Ascending aorta (tissue), 2 donors: ENCODE measurements at places on chromosomes 13 and 19.
A peak's percentile ranks its signal among the peaks of the same experiment; 100 is the strongest.

- no peaks in the 10 kb centered on the region for H3K27me3 ChIP-seq
- peaks cover 38% of the 10 kb centered on the region for H3K4me1 ChIP-seq
- H3K27ac ChIP-seq, result peak overlapping the region; percentile 99
- no peaks in the 10 kb centered on the region for H3K36me3 ChIP-seq
- H3K4me3 ChIP-seq, result peak overlapping the region; percentile 55
- DNase-seq, result no peak
Measured at GRCh38 chr19:29662278-29662603, 3.0 kb upstream of the PLEKHF1 start.

GRCh38 chr19:14383661-14384555, 2.7 kb downstream of the ADGRE5 start:
- H3K36me3 ChIP-seq, result peaks cover 14% of the 10 kb centered on the region
- no peak for DNase-seq
- peak overlapping the region; percentile 96 for H3K27ac ChIP-seq
- H3K4me3 ChIP-seq, result peak overlapping the region; percentile 71
- H3K4me1 ChIP-seq, result peaks cover 3% of the 10 kb centered on the region
- H3K27me3 ChIP-seq, result no peaks in the 10 kb centered on the region

- H3K27me3 ChIP-seq, result no peaks in the 10 kb centered on the region
- H3K27ac ChIP-seq, result no peak overlapping the region
- DNase-seq, result no peak
- H3K4me3 ChIP-seq, result no peak overlapping the region
- no peaks in the 10 kb centered on the region for H3K4me1 ChIP-seq
Measured at GRCh38 chr13:59259165-59260000, 904.3 kb downstream of the DIAPH3 start.

DNA sequence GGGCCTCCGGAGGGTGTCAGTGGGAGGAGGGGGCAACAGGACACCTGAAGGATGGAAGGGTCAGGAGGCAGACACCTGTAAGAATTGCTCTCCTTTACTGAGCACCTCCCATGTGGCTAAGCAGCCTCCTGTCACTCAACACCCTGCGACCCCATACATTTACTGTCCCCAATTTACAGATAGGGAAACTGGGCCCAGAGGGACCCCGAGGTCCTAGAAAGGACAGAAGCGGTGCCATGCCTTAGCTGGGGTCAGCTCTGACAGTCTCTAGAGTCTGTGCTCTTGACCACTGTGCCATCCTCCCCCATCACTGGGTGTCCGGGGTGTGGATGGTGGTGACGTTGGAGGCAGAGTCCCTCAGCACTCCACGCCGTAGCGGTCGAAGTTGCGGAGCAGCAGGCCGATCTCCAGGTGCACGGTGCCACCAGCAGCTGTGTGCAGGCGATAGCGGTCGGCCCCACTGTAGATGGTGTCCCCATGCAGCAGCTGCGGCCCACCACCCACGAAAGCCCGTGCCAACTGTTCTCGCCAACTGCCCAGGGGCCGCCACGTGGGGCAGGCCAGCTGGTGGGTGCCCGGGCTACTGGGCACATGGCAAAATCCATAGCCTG, 726 bp upstream of the TGFB1 start:
- no peak for DNase-seq
- no peaks in the 10 kb centered on the region for H3K36me3 ChIP-seq
- H3K27me3 ChIP-seq, result no peaks in the 10 kb centered on the region
- H3K27ac ChIP-seq, result peak overlapping the region; percentile 93
- H3K4me1 ChIP-seq, result no peaks in the 10 kb centered on the region

DNA sequence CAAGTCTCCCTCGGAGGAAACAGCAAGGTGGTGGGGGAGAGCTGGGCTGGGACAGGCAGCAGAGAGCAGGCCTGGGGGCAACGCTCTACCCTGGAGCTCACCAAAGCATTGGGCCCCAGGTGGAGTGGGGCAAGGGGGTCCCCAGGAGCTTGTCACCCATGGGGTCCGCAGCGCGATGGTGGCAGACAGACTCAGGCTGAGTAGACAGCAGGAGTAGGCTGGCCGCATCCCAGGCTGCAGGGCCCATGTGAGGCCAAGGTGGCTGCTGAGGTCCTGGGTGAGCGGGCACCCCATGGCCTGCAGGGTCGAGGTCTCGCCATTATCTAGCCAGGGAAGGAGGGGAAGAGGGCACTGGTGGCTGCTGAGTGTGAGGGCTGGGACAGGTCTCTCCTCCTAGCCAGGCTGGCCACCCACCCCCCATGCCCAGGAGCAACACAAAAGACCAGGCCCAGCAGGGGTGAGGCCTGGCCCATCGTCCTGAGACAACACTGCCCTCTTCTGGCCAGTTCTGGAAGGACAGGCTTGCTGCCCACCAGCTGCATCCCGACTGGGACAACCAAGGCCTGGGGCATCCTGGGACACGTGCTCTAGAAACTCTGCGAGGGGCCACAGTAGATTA, 33.1 kb downstream of the CEBPG start:
- peaks cover 16% of the 10 kb centered on the region for H3K36me3 ChIP-seq
- no peaks in the 10 kb centered on the region for H3K4me1 ChIP-seq
- H3K27me3 ChIP-seq, result no peaks in the 10 kb centered on the region
- no peak overlapping the region for H3K4me3 ChIP-seq
- DNase-seq, result peak; percentile 81

DNA sequence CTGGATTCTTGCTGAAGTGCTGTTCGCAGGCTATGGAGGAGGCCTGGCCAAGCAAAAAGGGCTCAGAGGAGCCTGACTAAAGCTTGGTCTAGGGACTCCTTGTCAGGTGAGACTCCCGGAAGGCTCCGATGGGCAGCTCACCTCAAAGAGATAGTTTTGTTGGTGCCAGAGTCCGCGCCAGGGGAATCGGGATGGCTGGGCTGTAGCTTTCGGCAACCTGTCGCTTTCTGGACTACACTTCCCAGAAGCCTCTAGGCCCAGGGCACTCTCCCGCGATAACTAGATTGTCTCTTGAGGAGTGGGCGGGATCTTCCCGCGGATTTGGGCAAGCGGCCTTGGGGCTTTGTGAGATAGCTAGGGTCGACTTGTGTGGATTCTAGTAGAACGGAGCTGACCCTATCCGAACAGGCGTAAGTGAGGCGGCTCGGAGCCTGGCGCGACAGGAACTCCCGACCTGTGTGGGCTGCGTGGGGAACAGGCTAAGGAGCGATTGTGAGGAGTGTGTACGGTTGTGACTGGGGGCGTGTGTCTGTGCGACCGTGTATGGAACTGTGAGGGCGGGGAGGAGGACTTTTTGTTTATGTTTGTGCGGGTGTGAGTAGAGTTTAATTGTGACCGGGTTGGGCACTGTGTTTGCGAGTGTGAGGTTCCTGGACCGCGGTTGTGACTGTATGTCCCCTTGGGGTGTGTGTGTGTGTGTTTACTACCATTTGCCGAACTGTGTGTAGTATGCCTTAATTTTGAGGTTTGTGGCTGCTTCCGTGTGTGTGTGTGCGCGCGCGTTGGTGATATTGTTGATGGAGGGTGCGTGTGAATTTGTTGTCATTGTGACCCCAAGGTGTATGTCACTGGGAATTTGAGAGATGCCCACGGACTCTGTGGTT, at the start of gene ZNF345:
TSS of gene ZNF345 (plus strand) at position 318 of the 884 bp plus-strand sequence. CDS start 25,955 bp downstream, outside the sequence.
- H3K36me3 ChIP-seq, result peaks cover 21% of the 10 kb centered on the region
- H3K4me1 ChIP-seq, result peaks cover 5% of the 10 kb centered on the region
- DNase-seq, result peak; percentile 77
- H3K4me3 ChIP-seq, result peak within 1 kb of the TSS; percentile 84
- no peaks in the 10 kb centered on the region for H3K27me3 ChIP-seq

DNA sequence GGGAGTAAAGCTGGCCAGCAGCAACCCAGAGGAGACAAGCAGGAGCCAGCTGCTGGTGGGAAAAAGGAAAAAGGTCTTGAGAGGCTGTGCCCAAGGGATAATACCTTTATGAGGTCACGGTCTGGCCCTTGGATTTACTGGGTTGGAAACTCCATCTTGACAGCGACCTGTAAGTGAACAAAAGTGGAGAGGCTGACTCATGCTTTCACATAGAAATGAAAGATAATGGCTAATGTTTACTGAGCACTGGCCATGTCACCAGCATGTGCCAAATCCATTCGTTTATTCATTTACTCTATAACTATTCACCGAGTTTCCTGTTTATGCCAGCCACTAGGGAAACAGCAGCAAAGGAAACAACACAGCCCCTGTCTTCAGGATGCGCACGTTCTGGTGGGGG, 4.7 kb downstream of the VRK3 start:
- no peak overlapping the region for H3K4me3 ChIP-seq
- H3K36me3 ChIP-seq, result peaks cover 48% of the 10 kb centered on the region
- peaks cover 8% of the 10 kb centered on the region for H3K4me1 ChIP-seq
- no peak for DNase-seq
- no peak overlapping the region for H3K27ac ChIP-seq
- no peaks in the 10 kb centered on the region for H3K27me3 ChIP-seq

DNA sequence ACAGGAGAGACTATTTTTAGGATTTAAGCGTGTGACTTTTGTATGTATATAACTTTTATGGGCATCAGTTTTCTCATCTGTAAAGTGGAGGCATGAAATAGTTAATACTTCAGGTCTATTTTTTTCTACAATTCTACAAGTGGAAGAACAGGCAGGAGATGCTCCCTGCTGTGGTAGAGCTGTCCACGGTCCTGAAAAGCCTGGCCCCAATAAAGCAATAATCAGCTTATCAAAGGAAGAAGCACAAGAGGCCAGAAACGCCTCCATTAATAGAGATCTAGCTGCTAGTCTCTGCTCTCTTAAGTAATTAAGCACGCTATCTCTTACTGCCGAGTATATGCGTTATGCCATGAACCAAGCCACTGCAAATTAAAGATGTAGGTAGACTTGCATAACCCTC, 28.0 kb upstream of the WASF3 start:
- no peak overlapping the region for H3K4me3 ChIP-seq
- no peaks in the 10 kb centered on the region for H3K4me1 ChIP-seq
- no peak overlapping the region for H3K27ac ChIP-seq
- no peaks in the 10 kb centered on the region for H3K27me3 ChIP-seq
- DNase-seq, result no peak

- DNase-seq, result no peak
- no peak overlapping the region for H3K4me3 ChIP-seq
- H3K4me1 ChIP-seq, result no peaks in the 10 kb centered on the region
- no peaks in the 10 kb centered on the region for H3K27me3 ChIP-seq
Measured at GRCh38 chr13:27043013-27043412, 128.6 kb downstream of the USP12 start.

DNA sequence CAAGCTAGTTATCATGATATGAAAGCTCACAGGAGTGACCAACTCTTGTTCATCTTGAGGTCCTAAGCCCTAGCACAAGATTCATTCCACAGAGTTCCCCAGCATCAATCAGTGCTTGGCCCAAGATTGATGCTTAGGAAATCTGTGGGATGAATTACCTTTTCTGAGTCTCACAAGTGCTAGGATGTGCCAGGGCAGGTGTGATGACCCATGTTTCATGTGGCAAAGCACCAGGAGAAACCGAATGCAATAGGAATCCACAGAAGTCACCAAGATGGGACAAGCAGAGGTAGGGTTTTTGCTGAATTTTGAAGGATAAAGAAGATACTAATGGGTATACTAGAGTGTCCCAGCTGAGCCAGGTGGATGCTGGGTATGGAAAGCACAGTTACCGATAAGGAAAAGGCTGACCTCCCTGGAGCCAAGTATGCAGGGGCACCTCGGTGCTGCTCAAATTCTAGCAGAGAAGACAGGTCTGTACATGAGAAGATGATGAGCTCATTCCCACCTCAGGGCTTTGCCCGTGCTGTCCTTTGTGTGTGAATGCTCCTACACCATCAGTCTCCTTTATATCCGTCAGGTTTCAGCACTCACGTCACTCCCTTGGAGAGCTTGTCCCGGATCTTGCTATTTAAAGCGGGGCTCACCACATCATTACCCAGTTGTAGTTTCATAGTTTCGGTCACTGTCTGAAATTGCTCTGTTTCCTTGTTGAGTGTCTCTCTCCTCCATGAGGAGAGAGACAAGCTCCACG, 168.9 kb upstream of the TSC22D1 start:
- H3K4me3 ChIP-seq, result no peak overlapping the region
- peaks cover 2% of the 10 kb centered on the region for H3K4me1 ChIP-seq
- no peak overlapping the region for H3K27ac ChIP-seq

DNA sequence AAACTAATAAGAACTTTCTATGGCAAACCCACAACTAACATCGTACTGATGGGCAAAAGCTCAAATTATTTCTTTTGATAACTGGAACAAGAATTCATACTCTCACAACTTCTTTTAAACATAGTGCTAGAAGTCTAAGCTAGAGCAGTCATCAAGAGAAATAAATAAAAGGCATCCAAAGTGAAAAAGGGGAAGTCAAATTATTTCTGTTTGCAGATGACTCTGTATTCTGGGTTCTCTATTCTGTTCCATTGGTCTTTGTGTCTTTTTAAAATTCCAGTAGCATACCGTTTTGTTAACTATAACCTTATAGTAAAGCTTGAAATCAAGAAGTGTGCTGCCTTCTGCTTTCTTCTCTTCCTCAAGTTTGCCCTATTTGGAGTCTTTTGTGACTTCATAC, 1215.9 kb downstream of the UQCRFS1 start:
- H3K27ac ChIP-seq, result no peak overlapping the region
- no peak for DNase-seq
- no peaks in the 10 kb centered on the region for H3K27me3 ChIP-seq
- H3K4me1 ChIP-seq, result no peaks in the 10 kb centered on the region

DNA sequence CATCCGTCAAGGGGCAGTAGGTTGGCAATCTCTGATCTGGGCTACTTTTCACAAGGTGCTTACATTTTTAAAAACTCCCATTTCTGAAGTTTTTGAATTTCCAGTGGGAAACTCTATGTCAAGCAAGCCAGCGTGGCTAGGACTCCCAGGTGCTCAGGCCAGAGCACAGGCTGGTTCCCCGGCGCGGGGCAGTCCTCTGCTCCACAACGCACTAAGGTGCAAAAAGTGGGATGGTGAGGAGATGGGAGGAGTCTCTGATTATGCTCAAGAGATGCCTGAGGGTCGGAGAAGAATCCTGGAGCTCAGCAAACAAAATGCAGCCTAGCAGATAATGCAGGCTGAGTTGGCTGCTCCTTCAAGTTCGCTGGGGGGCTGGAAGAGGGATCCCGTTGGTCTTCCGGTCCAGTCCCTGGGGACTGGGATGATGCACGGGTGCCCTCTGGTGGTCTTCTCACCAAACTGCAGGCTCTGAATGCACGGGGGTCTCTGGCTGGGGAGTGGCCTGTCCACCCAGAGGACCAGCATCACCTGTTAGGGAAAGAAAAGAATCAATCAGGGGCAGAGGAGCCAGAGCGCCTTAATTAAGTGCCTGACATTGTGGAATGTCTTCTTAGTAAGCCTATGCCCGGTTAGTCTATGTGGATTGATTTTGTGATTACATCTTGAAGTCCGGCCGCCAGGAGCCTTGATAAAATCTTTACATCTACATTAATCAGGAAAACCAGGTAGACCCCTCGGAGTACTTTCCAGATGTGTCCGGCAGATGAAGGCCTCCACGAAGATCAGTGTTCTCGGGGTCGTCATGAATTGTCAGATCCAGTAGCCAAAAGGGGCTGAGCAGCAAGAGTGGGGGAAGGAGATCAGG, 244.4 kb upstream of the MAB21L1 start:
- no peak overlapping the region for H3K27ac ChIP-seq
- no peaks in the 10 kb centered on the region for H3K36me3 ChIP-seq

GRCh38 chr19:57813919-57814504, 701 bp downstream of the ZNF552 start:
- no peaks in the 10 kb centered on the region for H3K27me3 ChIP-seq
- peaks cover 10% of the 10 kb centered on the region for H3K36me3 ChIP-seq
- no peak for DNase-seq
- peak overlapping the region; percentile 71 for H3K27ac ChIP-seq

GRCh38 chr19:50565984-50566903, 2.0 kb downstream of the LRRC4B start:
- no peak for DNase-seq
- peaks cover 11% of the 10 kb centered on the region for H3K27me3 ChIP-seq
- H3K4me1 ChIP-seq, result no peaks in the 10 kb centered on the region
- H3K4me3 ChIP-seq, result no peak overlapping the region

GRCh38 chr13:36774931-36775330, 44.1 kb upstream of the RFXAP start:
- no peaks in the 10 kb centered on the region for H3K27me3 ChIP-seq
- DNase-seq, result no peak
- no peak overlapping the region for H3K4me3 ChIP-seq
- no peaks in the 10 kb centered on the region for H3K4me1 ChIP-seq
